ENCODE measurements at places on chromosomes 6 and 20.

DNA sequence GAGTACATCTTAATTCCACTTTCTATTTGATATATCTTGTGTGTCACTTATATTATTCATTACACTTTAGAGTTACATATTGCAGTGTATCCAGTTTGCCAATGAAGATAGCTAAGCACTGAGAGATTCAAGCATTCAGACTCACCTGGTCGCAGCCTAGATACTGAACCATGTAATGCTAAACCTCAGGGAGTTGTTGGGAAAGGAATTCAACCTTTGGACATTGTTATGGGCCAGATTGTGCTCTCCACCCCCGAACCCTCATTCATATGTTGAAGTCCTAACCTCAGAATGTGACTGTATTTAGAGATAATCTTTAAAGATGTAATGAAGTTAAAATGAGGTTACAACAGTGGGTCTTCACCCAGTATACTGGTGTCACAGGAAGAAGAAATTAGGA, 13.8 kb upstream of the KIF16B start:
- no peaks in the 10 kb centered on the region for H3K27me3 ChIP-seq
- no peak overlapping the region for H3K4me3 ChIP-seq
- DNase-seq = no peak
- H3K36me3 ChIP-seq = no peaks in the 10 kb centered on the region
- H3K4me1 ChIP-seq = no peaks in the 10 kb centered on the region

GRCh38 chr6:151379933-151380847, 11.2 kb downstream of the ZBTB2 start:
- no peaks in the 10 kb centered on the region for H3K36me3 ChIP-seq
- no peaks in the 10 kb centered on the region for H3K27me3 ChIP-seq
- no peak for DNase-seq
- peak overlapping the region; percentile 55 for H3K4me3 ChIP-seq

- no peaks in the 10 kb centered on the region for H3K27me3 ChIP-seq
- no peaks in the 10 kb centered on the region for H3K36me3 ChIP-seq
- no peak overlapping the region for H3K4me3 ChIP-seq
- no peak overlapping the region for H3K27ac ChIP-seq
Measured at GRCh38 chr20:44092551-44093248, 94.3 kb downstream of the JPH2 start.

DNA sequence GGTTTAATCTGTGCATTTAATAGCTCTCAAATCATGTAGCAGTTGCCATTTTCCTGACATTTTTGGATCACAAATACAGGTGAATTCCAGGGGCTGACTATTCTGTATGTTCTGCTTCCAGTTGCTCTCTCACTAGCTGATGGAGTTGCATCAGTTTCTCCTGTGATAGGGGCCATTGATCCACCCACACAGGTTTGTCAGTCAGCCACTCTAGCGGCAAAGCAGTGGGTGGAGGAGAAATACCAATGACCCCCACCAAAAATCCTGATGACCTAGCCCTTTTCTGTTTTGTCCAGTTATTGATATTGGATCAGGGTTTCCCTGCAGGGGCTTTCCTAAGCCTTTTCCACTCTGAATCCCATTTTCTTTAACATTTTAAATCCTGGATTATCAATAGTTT, 72.3 kb upstream of the BTN3A2 start:
- no peak for DNase-seq
- H3K27me3 ChIP-seq = no peaks in the 10 kb centered on the region
- no peaks in the 10 kb centered on the region for H3K36me3 ChIP-seq
- H3K4me1 ChIP-seq = no peaks in the 10 kb centered on the region

DNA sequence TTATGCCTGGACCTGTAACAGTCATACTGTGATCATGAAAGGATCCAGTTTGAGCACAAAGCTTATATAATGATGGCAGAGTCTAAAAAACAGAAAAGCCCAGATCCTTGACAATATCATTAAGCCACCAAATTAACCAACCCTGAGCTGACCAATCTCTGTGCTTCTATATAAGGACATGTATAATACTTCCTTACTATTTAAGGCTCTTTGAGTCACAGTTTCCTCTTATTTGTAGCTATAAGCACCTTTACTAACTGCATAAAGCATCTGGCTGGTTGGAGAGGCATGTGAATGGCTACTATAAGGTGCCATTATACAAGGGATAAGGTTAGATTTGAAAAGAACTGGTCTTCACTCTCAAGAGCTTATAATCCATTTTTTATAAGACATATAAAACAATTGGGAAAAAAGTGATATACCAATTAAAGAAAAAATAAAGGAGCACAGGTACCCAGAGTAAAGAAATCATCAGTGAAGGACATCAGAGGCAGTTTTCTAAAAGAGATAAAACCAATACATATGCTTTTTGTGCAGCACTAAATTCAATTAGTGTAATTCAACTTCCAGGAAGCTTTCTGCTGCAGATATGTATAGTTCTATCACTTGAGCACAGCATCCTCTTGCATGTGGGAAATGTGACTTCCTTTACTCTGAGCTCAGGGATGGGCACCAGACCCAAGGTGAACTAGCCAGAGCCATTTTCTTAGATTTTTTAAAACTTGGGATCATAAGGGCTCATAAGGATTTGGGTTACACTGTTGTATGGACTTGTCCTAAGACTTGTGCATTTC, 121.0 kb downstream of the BTBD9 start:
- H3K36me3 ChIP-seq = no peaks in the 10 kb centered on the region
- no peak overlapping the region for H3K4me3 ChIP-seq
- H3K4me1 ChIP-seq = no peaks in the 10 kb centered on the region
- H3K27me3 ChIP-seq = no peaks in the 10 kb centered on the region

DNA sequence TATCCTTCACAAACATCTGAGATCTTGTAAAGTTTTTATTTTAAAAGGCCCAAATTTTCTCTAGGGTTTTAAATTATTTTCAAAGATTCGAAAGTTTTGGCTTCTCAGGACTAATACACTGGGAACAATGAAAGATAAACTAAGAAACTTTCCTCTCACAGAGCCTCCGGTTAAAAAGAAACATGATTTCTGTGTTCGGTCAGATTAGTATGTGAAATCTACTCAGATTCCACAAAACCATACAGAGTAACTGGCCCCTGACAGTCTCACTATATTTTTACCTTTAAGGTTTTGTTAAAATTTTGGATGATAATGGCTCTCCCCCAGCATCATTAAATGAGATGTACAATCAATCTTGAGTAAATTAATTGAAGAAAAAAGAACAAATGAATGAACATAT, 471.0 kb downstream of the COL12A1 start:
- H3K27ac ChIP-seq = no peak overlapping the region
- no peak for DNase-seq
- no peaks in the 10 kb centered on the region for H3K27me3 ChIP-seq
- no peak overlapping the region for H3K4me3 ChIP-seq
- no peaks in the 10 kb centered on the region for H3K4me1 ChIP-seq

GRCh38 chr20:60669211-60669610, 582.9 kb upstream of the CDH4 start:
- H3K4me3 ChIP-seq = no peak overlapping the region
- H3K27me3 ChIP-seq = no peaks in the 10 kb centered on the region
- H3K36me3 ChIP-seq = no peaks in the 10 kb centered on the region

DNA sequence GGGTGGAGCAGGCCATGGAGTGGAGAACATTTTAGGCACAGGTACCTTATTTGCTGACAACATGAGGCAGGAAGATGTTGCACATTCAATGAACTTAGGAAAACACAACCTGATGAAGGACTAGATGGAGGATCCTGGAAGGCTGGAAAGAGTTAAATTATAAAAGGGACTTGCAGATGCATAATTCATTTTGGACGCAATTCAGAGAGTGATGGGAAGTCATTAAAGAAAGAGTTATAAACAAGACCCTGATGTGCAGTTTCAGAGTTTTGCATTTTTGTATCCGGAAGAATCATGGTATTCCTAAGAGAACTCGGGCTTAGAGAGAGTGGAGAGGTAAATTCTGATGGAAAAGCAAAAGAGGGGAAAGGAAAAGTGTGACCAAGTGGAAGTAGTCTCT, 104.5 kb downstream of the TSHZ2 start:
- DNase-seq = no peak
- no peak overlapping the region for H3K27ac ChIP-seq
- no peaks in the 10 kb centered on the region for H3K4me1 ChIP-seq
- peaks cover 3% of the 10 kb centered on the region for H3K27me3 ChIP-seq

DNA sequence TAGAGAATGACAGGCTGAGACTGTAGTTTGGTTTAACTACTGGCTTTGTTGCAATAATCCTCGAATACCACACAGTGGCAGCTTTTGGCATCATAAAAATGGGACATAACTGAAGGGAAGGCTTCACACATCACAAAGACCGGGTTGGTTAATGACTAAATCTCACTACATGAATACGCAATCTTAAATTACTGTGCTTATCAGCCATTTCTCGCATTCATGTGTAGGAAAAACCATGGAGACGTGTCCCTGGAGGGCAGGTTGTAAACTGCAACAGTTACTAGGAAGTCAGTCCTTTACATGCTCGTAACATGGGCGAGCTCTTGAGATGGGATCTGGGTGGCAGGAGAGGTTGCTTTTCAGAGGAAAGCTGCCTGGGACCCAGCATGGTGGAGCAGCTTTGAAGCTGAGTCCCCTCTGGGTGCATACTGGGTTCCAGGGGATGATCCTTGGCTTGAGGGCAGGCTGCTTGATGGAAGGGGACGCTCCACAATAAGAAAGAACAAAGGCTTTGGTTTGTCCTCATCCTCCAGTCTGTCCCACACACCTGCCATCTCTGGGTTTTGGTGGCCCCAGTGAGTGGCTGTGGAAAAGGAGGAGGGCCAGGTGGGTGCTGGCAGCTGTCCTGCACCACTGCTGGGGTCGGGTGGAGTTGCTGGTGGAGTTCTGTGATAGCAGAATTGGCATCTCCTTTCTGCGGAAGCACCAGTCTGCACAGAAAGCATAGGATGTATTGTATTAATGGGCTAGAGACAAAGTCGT, 2.1 kb downstream of the RPS21 start:
- peaks cover 16% of the 10 kb centered on the region for H3K36me3 ChIP-seq
- no peak overlapping the region for H3K4me3 ChIP-seq
- H3K27me3 ChIP-seq = no peaks in the 10 kb centered on the region
- peaks cover 37% of the 10 kb centered on the region for H3K4me1 ChIP-seq
- DNase-seq = no peak
- no peak overlapping the region for H3K27ac ChIP-seq

GRCh38 chr20:36214684-36215256, 21.5 kb upstream of the AAR2 start:
- H3K4me1 ChIP-seq = no peaks in the 10 kb centered on the region
- no peak for DNase-seq
- H3K4me3 ChIP-seq = no peak overlapping the region

GRCh38 chr20:5928836-5929715, 21.3 kb downstream of the TRMT6 start:
- H3K4me3 ChIP-seq = no peak overlapping the region
- DNase-seq = no peak
- H3K27me3 ChIP-seq = peaks cover 14% of the 10 kb centered on the region
- no peaks in the 10 kb centered on the region for H3K36me3 ChIP-seq
- H3K4me1 ChIP-seq = no peaks in the 10 kb centered on the region

- peaks cover 20% of the 10 kb centered on the region for H3K27me3 ChIP-seq
- no peak overlapping the region for H3K4me3 ChIP-seq
- no peak for DNase-seq
- H3K36me3 ChIP-seq = no peaks in the 10 kb centered on the region
- peaks cover 6% of the 10 kb centered on the region for H3K4me1 ChIP-seq
Measured at GRCh38 chr6:160424256-160424655, 76.1 kb downstream of the SLC22A3 start.

DNA sequence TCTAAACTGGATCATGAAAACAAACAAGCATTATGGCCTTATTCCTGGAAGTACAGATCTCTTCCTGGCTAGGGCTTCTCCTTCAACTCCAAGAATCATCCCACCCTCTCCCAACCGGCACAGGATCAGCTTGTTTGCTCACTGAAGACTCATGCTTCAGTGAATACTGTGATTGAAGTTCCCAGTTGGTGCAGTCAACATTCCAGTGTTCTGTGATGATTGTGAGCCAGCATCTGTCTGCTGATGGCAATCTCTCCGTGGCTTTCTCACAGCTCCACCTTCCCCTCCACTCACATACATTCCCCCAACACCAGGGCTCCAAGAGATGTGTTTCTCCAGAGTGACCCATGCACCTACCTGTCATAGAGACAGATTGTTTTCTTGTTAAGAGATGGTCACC, 421.3 kb upstream of the BTBD3 start:
- H3K36me3 ChIP-seq = no peaks in the 10 kb centered on the region
- H3K27me3 ChIP-seq = no peaks in the 10 kb centered on the region
- H3K4me1 ChIP-seq = no peaks in the 10 kb centered on the region
- H3K4me3 ChIP-seq = no peak overlapping the region

DNA sequence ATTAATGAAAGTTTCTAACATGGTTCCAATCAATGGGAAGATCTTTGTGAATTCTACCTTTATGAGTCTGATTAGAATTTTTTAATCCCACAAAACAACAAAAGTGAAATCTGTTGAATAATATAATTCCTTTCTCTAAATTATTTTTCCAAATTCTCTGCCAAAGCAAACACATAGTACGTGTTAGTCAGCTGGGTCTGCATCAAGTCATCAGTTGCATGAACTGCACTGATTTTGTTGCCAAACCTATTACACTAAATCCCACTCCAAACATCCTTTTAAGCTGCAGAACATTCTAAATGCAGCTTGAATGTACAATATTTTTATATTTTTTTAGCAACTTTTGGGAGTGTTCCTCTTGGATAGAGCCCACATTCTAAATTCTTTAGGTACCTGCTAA, 199.0 kb upstream of the HSF2 start:
- H3K4me3 ChIP-seq = no peak overlapping the region
- no peaks in the 10 kb centered on the region for H3K27me3 ChIP-seq
- no peak for DNase-seq
- no peaks in the 10 kb centered on the region for H3K4me1 ChIP-seq
- no peak overlapping the region for H3K27ac ChIP-seq
- no peaks in the 10 kb centered on the region for H3K36me3 ChIP-seq

GRCh38 chr6:118680452-118681095, 29.2 kb upstream of the CEP85L start:
- no peak overlapping the region for H3K27ac ChIP-seq
- peaks cover 15% of the 10 kb centered on the region for H3K4me1 ChIP-seq
- no peak overlapping the region for H3K4me3 ChIP-seq
- H3K27me3 ChIP-seq = no peaks in the 10 kb centered on the region
- H3K36me3 ChIP-seq = no peaks in the 10 kb centered on the region

- no peak overlapping the region for H3K27ac ChIP-seq
- no peak for DNase-seq
Measured at GRCh38 chr6:162385980-162386379, 341.6 kb downstream of the PRKN start.

All from T-cell (primary cell).